Stimulated activated CD8-positive, alpha-beta memory T cell treated with anti-CD3 and anti-CD28 coated beads, Interleukin-4, amount 100 ng/mL, for 24 hours (primary cell): ENCODE measurements at places on chromosomes 3 and 15.

DNA sequence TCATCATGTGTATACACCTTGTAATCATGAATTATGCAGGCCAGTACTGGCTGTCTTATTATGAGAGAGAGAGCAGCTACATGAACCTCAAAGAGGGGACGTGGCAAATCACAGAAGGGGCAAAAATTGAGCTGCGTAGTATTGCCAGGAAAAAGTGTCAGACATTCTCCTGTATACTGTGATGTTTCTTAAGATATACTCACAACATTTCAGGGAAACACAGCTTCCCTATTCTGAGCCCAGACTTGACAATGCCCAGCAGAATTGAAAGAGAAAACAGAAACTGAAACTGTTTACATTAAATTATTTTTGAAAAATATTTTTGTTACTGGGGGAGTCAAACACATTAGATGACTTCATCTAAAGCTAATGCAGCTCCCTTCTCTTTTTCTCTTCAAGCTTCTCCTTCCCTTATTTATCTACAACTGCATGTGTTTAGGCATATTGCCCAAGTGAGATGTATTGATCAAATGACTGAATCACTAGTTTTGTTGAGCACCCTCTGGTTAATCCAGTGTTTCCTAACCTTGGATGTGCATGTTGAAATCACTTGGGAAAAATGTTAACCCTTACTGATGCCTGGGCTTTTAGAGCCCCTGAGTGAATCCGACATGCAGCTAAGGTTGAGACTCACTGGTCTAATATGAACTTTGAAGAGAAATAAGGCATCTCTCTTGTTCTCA is 39.5 kb downstream of the CADPS start:
- no peak for DNase-seq

GRCh38 chr15:28913171-28913765 is 27.5 kb downstream of the APBA2 start:
- DNase-seq = no peak

- DNase-seq = no peak
Observed at GRCh38 chr3:123282461-123282860, 80.7 kb downstream of the SEC22A start.

DNA sequence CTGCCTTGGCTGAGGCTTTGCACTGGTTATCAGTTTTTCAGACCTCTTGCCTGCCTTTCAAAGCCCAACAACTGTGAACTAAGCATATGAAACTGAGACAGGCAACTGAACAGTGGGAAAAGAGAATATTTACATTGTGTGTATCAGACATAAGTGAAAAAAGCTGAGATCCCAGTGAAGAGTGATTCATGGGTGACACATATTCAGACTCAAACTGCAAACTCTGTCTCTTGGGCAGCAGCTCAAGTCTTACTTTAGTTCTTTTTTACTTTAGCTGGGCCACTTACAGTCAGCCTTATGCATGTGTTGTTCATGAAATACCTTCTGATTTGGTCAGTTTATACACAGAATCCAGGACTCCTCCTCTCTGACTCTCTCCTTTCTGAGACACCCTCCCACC is 19.2 kb downstream of the SUCLG2 start:
- no peak for DNase-seq

- no peak for DNase-seq
Observed at GRCh38 chr3:108414007-108414406, 96.4 kb downstream of the MYH15 start.

DNA sequence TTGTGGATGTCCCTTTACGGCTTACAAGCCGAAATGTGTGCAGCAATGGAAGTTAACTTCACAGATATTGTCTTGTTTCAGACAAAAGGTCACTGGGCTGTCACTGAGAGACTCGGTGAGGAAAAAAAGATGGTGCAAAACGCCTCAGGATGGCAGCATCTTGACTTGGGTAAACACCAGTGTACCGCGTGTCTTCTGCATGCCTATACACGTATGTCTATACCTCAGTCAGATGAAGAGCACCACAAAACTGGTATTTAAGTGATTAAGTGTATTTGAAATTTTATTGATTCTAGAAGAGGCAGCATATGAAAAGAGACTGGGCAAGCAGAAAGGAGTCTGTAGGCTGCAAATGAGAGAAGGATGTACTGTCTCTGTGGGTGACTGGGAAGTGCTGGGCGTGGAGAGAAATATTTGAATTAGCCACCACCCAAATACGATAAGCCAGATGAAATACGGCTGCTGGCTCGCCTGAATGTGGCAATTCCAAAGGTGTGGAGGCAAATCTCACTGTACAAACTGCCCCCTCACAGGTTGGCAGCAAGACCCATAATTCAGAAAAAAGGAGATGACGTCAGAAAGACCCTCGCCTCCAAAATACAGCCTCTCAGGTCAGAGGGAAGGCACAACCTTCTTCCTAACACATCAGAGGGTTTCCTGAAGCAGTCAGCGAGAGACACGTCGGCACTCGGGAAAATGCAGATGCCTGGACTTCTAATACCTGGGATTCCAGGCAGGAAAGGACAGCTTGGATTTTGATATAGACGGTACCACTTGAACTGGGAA is 53.4 kb upstream of the NEO1 start:
- no peak for DNase-seq

DNA sequence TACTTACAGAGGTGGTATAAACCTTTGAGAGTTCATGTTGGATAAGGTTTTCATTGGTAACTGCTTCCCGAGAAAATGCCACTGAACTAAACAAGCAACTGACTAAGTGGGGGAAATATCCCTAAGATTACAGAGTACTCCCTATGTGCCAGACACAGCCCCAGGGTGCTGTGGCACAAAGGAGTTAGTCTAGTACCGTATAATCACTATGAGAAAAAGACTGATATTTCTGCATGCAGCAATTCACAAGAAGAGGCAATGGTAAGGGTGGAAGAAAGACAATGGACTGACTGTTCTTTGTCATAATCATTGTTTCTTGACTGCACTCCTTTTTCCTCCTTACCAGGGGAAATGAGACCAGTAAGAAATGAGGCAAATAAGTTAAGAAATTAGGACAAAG is 20.0 kb upstream of the SLC25A26 start:
- DNase-seq = no peak

- no peak for DNase-seq
Observed at GRCh38 chr3:194261581-194262063, 89.5 kb downstream of the CPN2 start.

- peak; percentile 84 for DNase-seq
Observed at GRCh38 chr3:59049671-59050331, at the start of gene CFAP20DC. Gene CFAP20DC (minus strand): TSS chr3:59050025. CDS start chr3:59049631, 394 bp downstream.

DNA sequence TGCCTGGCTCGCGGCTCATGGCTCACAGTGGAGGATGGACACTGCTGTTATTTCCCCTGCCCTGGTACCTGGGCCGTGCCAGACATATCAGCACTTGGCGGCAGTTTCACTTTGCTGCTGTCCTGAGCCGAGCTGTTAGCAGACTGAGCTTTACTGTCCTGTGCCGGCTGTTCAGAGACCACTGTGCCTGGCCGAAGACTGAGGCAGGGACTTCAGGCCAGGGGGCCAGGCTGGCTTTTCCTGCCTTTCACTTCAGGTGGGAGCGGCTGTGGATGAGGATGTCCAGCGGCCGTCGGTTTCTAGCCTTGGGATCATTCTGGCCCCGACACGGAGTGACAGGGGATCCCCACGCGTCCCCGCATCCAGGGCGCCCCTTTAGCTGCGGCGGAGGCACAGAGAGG is 1.1 kb downstream of the ATP10A start:
- DNase-seq = no peak

DNA sequence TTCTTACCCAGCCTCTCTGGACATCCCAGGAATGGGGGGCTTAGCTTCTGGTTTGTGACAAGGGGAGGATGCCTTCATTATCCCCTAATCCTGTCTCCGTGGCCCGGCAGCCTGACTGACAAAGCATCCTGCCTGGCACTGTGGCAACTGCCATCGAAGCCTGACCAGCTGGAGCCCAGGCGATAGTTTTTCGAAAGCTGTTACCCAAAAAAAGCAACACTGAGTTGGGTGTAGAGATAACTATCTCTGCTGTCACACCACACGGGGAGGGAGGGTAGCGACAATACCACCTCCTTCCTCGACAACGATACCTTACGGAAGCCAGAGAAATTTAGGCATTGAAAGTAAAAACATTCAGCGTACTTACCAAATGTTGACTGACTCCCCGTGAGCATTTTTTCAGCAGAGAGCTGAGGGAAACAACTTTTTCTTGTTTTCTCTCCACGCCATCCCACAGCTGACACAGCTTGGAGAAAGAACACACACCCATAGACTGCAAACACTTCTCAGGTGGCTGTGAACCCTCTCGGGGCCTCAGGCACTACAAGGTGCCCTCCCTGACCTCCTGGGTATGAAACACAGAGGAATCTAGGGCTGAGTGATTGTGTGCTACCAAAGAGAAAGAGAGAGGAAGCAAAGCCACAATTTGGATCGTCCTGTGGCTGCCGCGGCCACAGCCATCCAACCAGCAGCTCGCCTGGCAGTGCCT is 361.9 kb upstream of the ICE2 start:
- DNase-seq = no peak

DNA sequence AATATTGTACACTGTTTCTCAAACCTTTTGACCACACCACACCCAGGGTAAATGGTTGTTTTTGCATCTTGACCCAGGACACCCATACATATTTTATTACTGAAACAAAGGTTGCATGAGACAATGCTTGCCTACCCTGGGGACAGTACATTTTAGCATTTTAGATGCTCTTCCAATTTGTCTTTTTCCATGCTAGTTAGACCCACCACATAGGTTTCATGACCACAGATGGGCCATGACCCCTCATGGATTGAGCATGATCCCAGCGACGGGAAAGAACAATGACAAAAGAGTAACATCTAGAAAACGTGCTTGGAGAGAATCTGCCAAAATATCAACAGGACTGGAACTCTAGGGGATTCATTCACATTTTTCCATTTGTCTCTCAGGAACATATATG is 161.0 kb upstream of the PFN2 start:
- no peak for DNase-seq

DNA sequence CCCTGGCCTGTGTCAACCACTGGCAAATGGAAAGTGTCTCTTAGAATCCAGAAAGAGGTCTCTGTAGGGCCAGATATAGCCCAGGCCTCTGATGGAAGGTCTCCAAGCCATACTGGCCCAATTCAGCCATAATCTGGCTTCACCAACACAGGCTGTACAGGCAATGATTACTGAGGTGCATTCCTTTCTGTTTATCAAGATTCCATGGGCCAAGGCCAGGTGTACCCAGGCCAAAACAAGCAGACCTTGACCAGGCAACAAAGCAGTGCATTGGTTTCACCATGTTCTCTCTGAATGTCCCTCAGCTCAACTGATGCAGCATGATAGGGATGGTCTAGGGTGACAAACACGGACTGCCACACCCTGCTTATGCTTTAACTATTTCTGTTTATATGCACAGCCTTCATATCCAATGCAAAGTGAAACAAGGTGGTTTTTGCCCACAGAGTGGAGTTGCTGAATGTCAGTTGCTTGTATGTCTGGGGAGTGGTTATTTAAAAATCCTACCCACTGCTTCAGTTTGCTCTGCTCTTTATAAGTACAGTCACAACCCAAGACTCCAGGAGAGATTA is 25.2 kb downstream of the CCNL1 start:
- DNase-seq = no peak

DNA sequence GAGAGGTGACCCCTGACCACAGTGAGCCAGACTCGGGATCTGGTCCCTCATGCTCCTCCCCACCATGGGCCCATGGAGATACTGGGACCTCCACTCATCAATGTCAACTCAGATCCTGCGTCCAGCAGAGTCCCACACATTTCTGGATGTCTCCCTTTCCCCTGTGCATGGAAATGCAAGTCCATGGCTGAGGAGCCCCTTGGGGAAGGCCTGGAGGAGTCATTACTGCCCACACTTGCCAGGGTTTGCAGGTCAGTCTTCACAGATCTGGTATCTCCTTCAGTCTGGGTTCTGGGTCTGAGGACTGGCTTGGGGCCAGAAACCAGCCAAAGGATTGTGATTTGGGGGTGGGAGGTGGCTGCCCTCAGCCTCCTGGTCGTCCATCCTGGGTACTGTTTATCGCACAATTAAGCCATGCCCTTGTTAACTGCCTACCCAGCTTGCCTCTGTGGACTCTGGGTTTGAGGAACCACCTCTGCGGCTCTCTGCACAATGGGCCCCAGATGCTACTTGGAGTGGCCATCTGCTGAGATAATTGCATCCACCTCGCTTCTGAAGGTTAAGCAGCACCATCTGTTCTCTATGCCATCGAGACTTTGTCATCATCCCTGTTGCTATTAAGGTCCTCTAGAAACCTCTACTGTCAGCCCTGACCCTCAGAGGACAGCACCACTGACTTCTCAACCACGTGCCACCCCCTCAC is 49.9 kb upstream of the KLF13 start:
- no peak for DNase-seq

- DNase-seq = no peak
Observed at GRCh38 chr3:194879991-194880939, 194.6 kb downstream of the FAM43A start.

DNA sequence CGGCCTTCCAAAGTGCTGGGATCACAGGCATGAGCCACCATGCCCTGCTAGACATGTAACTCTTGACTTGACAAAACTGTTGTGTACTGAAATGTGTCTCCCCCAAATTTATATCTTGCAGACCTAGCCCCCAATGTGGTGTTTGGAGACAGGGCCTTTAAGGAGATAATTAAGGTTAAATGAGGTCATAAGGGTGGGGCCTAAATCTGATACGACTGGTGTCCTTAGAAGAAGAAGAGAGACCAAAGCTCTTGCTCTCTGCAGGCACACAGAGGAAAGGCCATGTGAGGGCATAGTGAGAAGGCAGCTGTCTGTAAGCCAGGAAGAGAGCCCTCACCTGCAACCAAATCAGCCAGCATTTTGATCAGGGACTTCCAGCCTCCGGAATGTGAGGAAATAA is 361.3 kb downstream of the SV2B start:
- no peak for DNase-seq

- no peak for DNase-seq
Observed at GRCh38 chr3:66778777-66779176, 219.3 kb upstream of the KBTBD8 start.
